ENCODE measurements at places on chromosomes 2 and 18.

DNA sequence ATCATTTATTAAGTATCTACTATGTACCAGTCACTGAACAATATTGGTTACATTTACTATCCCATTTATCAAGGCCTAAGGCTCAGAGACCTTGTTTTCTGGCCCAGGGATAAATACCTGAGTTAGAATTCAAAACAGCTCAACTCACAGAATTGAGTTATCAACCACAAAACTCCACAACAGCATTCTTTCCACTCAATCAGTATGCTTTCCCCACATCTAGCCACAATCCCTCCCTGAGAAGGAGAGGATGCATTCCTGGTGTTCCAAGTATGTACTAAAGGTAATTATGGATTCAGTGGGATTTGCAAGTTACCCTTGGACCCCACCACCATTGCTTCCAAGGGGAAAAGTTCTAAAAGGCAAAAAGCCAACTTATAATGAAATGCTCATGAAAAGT is 104.2 kb upstream of the PID1 start:
- DNase-seq: no peak

GRCh38 chr2:20490300-20491181 is 43.7 kb downstream of the RHOB start:
- no peak for DNase-seq

DNA sequence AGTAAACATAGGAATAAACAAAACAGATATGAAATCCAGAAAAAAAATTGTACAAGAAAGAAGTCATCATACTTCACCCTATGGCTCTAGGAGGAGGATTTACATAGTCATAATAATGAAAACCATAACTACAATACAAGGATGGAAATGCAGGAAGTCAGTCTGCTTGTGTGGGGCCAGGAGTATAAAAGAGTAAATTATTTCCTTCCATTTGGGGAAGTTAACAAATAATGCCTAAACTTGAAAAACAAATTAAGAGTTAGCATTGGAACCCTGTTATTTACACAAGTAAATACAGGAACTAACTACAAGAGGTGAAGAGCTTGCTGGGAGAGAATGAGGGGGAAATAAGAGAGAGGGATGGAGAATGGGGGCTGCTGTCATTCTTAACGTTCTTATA is 15.4 kb downstream of the TMEM163 start:
- DNase-seq: no peak

DNA sequence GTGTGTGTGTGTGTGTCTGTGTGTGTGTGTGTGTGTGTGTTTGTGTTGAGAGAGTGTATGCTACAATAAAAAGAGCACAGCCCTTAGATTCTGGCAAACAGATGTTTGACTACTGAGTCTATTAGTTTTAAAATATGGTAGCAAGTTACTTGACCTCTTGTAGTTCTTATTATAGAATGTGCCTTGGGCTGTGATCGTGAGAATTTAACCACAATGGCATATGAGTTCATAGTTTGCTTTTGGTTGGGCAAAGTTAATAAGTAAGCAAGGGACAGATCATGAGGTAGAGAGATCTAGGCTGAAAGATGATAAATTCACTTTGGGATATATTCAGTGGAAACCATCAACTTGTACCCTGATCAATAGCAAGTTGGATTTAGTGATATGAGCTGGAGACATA is 334.3 kb upstream of the VWC2L start:
- DNase-seq: no peak

DNA sequence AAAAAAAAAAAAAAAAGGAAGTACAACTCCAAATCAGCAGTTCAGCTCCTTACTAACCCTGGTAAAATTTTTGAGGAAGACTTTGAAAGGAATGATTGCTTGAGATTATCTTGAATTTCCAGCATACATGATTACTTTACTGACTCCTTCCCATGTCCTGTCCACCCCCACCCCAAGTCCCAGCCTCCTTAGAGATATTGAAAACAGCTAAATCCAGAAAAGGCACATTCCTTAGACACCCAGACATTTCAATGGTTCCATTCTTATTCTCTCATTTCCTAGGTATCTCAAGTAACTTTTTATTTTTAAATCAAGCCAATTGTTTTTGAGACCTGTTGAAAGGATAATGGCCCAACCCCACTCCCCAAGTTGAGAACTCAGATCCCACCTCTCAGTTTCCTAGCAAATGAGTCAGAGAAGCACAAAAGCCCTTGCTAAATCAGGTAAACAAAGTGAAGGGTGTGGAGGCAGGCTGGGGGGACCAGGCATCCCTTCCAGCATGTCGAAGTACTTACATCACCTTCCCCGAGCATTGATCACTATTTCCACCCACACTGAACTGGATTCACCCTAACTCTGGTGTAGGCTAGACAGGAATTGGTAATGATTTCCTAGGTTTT is 95.4 kb upstream of the FZD7 start:
- no peak for DNase-seq

GRCh38 chr2:28277466-28277865 is 115.2 kb upstream of the FOSL2 start:
- no peak for DNase-seq

- DNase-seq: no peak
Observed at GRCh38 chr2:230777721-230778120, 65.1 kb downstream of the CAB39 start.

GRCh38 chr18:22066083-22066485 is 103.3 kb upstream of the GATA6 start:
- DNase-seq: no peak

GRCh38 chr2:72931280-72931910 is 14.1 kb downstream of the EMX1 start:
- DNase-seq: no peak
